ENCODE measurements at places on chromosomes 6 and 20.

DNA sequence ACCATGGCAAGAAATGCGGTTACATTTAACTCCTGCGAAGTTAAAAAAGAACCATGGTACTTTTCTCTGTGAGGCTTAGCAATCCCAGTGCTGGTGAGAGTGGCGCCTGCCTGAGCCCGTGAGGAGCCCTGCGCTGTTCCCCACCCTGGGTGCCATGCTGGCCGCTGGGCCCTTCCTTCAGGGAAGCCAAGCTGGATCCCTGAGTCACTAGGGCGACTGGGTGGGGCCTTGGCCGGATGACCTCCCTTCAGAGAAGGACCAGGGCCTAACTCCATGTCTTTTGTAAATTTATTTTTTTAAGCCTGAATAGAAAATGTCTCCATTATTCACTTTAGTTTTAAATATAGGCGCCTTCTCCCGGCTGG is 209.1 kb downstream of the ERMARD start:
- DNase-seq: no peak

GRCh38 chr6:43679057-43679456 is 8.5 kb downstream of the MRPS18A start:
- DNase-seq: no peak

- DNase-seq: no peak
Observed at GRCh38 chr6:104459543-104459942, 400.2 kb downstream of the HACE1 start.

DNA sequence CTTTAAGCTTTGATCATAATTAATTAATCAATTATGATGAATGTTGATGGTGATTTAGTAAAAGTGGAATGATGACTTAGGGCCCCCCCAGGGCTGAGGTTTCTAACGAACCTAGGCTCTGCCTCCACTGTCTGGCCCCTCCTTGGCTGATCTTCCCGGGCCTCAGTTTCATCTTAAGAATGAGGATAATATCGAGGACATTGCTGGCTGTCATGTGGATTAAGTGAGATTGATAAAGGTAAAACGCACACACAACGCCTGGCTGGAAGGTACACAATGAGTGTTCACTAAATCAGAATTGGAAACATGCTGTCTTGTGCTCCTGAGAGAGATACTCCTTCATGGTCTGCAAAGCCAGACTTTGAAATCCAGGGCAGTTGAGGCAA is 5.3 kb upstream of the SULF2 start:
- DNase-seq: no peak

DNA sequence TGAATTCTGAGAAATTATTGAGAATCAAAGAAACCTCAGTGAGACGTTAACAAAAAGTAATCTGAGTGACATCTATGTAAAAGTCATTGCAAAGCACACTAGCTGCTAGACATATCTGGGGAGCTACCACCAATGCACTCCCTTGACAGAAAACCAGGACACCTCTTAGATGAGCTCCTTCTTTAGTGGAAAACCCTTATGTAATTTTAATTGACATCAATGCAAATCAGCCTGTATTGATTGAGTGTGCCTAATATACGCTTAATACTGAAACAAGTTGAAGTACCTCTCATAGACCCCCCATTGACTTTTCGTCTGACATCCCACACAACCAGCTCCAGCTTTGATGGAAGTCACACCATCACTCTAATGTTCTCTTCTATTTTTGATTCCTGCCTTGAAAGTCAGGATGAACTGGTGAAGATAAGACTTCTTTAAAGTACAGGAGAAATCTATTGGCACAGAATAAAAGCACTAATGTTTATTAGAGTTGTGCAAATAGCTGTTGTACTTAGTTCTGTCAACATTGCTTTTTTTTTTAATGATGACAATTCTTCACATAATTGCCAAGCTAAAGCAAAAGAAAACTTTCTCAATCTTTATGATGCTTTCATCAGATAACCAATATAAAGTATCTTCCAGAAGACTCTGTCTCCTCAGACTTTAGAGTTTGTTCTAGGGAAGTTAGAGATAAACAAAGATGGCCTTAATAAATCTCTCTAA is 98.0 kb upstream of the FAM8A1 start:
- DNase-seq: no peak

DNA sequence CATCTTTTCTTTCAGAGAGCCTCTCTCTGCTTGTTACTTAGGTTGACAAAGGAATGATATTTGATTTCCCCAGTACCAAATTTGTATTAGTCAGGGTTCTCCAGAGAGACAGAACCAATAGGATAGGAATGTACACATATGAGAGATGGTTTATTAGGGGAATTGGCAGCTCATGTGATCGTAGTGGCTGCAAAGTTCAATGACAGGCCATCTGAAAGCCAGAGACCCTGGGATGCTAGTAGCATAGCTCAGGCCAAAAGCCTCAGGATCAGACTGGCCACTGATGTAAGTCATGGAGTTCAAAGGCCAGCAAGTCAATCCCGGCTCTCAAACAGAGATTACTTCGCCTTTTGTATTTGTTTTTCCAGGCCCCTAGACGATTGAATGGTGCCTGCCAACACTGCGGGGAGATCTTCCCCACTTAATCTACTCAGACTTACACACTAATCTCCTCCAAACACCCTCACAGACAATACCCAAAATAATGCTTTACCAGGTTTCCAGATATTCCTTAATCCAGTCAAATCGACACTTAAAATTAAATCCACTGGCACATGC is 215.5 kb downstream of the ALDH8A1 start:
- DNase-seq: no peak

GRCh38 chr6:148324297-148324985 is 18.2 kb upstream of the SASH1 start:
- DNase-seq: no peak

GRCh38 chr20:12058216-12058615 is 140.5 kb downstream of the BTBD3 start:
- peak; percentile 56 for DNase-seq

GRCh38 chr20:40335437-40335836 is 353.6 kb downstream of the MAFB start:
- DNase-seq: no peak

DNA sequence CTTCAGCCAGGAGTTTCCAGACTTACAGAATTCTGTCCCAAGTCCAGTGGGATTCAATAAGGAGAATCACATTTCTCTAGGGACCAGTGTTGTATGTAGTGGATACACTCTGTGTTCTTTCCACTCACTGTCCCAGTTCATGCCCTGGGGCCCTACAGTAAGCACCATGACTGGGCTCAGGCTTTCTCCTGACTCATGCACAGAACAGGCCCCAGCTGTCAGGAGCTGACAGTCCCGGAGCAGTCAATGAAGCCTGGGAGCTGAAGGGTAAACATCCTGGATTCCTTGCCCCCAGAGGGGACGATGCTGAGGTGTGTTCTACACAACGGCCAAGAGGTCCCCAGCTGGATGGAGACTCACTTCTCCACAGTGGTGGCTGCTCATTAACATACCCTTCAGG is 40.2 kb upstream of the LRFN2 start:
- no peak for DNase-seq

- DNase-seq: no peak
Observed at GRCh38 chr20:59101961-59102360, 59.4 kb upstream of the PRELID3B start.

DNA sequence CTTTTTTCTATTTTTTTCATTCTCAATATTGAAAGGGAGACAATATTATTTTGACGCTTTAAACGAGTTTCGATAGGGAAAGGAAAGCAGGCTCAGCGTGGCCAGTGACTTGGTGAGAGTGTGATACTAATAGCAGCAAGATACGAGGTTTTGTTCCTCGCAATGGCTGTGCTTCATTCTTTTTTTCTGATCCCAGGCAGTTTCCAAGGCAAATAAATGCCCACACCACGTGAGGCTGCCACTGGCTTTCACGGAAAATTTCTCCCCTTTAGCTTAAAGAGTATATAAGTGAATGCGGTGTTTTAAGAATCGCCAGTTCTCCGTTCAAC is 196.4 kb upstream of the ZNF184 start:
- no peak for DNase-seq

DNA sequence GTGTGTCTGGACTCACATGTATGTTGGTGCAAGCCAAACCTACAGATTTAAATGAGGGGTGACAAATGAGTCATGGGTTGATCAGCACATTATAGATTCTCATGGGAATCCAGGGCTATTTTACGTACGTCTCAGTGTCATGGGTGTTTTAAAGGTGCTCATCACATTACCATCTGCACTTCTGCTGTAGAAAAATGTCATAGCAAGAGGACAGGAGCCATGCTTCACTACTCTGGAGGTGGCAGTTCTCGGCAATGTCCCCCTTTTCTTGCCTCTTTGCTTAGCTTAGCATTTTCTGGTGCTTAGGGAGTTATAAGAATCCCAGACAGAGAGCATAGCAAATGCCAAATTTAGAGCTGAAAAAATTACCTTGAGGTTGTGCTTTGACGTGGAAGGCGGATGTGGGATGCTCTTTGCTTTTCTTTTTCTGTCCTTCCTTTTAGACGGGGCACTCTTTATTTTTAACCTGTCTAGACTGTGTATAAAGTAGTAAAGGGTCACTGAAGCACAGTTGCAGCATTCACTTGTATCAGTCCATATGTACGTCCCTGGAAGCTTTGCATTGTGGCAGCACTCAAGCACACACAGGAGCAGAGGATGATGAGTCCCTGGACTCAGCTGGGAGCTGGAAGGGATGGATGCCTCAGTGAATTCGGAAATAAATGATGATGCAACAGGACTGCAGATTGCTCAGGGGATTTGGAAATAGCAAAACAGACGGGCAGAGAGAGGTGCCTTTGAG is 139.7 kb downstream of the SYNDIG1 start:
- DNase-seq: no peak

- DNase-seq: no peak
Observed at GRCh38 chr20:9395971-9396370, 118.4 kb upstream of the LAMP5 start.

GRCh38 chr6:169738976-169739529 is 12.3 kb downstream of the DYNLT2 start:
- no peak for DNase-seq

GRCh38 chr6:30962716-30963115 is 20.8 kb upstream of the MUC21 start:
- no peak for DNase-seq

- no peak for DNase-seq
Observed at GRCh38 chr6:36436466-36436865, 6.2 kb downstream of the PXT1 start.

- no peak for DNase-seq
Observed at GRCh38 chr20:43590036-43590391, 723 bp upstream of the IFT52 start.

DNA sequence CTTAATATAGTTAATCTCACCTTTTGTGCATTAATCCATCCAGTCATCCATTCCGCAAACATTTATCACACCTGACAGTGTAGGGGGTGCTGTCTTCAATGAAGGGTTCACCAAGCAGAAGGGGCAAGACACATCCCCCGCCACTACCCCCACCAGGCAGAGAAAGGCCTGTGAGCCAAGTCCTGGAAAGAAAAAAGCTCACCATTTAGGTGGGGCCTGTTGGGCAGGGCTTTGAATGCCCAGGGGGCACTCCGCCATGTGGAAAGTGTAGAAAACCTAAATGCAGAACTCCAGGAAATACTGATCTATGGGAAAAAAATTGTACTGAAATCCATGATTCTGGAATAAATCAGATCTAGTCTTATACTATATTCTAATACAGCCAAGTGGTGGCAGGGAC is 4.8 kb upstream of the STX16 start:
- no peak for DNase-seq

- no peak for DNase-seq
Observed at GRCh38 chr20:9602847-9603183, 88.4 kb downstream of the LAMP5 start.

GRCh38 chr6:127092466-127092865 is 26.0 kb upstream of the RSPO3 start:
- no peak for DNase-seq

DNA sequence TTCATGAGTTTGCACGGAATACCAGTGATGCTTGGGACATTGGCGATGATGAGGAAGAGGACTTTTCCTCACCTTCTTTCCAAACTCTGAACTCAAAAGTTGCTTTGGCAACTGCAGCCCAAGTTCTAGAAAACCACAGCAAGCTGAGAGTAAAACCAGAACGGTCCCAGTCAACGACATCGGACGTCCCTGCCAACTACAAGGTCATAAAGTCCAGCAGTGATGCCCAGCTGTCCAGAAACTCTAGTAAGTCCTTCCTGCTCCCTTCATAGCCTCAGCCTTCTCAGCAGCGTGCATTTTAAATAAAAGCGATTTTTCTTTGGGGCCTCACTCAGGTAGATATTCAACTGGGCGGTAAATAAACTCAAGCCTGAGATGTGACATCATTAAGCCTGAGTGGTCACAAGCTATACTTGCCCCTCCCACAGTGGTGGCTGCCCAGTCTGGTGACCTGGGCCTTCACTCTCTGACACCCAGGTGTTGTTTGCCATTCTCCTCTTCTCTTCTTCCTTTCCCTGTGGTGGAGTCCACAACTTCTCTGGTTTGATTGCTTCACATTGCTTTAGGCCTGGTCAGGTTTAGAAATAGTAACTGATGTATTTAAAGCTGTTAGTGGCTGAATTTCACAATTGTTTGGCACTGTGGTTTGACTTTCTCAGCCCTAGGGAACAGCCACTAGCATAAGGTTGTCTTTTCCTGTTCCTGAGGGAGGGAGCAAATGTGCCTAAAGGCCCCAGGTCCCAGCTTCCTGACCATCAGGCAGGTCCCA is 21.6 kb upstream of the TMEM217 start:
- DNase-seq: no peak

- no peak for DNase-seq
Observed at GRCh38 chr20:47306755-47307370, 49.6 kb downstream of the ZMYND8 start.

DNA sequence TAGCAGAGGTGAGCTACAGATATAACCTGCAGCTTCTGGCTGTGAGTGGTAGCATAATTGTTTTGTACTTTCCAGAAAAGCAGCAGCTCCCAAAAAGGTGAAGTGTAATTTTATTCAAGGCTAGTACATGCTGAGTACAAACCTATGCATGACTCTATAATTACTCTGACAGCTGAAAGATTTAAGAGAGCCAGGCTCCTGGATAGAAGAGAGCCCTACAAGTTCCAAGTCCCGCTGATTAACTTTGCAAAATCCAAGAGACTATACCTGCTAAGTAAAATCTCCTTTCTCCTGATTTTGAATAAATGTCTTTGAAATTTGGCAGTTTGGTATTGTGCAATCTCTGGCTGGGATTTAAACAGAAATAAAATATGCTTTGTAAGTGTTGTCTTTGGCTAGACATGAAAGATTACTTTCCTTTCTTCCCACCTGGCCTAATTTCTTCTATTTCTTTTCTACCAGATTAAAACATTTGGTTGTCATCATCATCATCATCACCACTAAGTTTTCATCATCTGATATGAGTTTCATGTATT is 79.5 kb downstream of the CTNNBL1 start:
- no peak for DNase-seq

- DNase-seq: no peak
Observed at GRCh38 chr20:62232770-62233645, 5.3 kb upstream of the OSBPL2 start.

GRCh38 chr6:96058082-96058481 is 42.3 kb downstream of the FUT9 start:
- no peak for DNase-seq

DNA sequence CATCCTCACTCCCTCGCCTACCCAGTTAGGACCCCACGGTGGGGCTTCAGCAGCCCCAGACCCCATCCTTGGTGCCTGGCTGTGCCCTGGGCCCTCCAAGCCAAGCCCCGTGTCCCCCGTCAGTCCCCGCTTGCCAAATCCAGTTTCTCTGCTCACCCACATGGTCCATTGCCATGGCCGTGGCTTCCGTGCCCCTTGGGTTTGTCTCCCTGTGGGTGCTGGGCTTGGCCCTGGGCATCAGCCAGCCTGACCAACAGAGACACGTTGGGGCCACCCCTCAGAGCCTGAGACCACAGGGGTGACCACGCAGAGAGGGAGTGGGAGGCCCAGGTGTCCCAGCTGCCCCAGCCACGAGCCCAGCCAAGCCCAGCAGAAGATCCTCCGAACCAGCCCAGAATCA is 7.7 kb downstream of the SS18L1 start:
- no peak for DNase-seq

GRCh38 chr20:61762886-61763739 is 302.6 kb downstream of the TAF4 start:
- no peak for DNase-seq
